ENCODE measurements at places on chromosomes 5 and 9.

- no peak for DNase-seq
Measured at GRCh38 chr5:54224103-54224826, 86.1 kb downstream of the ARL15 start.

- no peak for DNase-seq
Measured at GRCh38 chr9:108197899-108198298, 657.9 kb downstream of the ACTL7B start.

- DNase-seq = no peak
Measured at GRCh38 chr5:14127587-14127986, 15.6 kb upstream of the TRIO start.

GRCh38 chr9:80605793-80606192 is 1034.0 kb downstream of the TLE4 start:
- no peak for DNase-seq

DNA sequence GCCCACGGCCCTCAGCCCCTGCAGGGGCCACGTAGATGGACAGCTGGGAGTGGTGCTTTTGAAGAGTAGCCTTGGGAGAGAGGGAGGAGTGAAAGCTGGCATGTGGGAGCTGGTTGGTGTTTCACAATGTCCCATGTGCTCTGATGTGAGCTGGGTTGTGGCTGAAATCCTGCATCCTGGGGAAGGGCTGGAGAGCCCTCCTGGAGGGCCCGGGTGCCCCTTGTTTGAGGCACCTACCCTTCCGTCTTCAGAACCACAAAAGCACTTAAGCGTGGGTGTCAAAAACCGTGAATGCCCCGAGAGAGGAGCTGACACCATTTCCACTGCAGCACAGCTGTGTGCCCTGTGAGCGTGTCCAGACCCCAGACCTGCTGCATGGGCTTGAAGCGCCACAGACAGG is 199.1 kb upstream of the ZNF618 start:
- DNase-seq = no peak

Data from NCI-H2081 (cell line).